Left ventricle myocardium inferior (tissue), 1 donor: ENCODE measurements at places on chromosomes 3 and 15.

- DNase-seq = no peak
Measured at GRCh38 chr15:82058026-82058425, 12.2 kb upstream of the MEX3B start.

- no peak for DNase-seq
Measured at GRCh38 chr3:189361103-189361835, 189.5 kb downstream of the TPRG1 start.

GRCh38 chr15:85616549-85617110 is 178.1 kb downstream of the KLHL25 start:
- DNase-seq = no peak

DNA sequence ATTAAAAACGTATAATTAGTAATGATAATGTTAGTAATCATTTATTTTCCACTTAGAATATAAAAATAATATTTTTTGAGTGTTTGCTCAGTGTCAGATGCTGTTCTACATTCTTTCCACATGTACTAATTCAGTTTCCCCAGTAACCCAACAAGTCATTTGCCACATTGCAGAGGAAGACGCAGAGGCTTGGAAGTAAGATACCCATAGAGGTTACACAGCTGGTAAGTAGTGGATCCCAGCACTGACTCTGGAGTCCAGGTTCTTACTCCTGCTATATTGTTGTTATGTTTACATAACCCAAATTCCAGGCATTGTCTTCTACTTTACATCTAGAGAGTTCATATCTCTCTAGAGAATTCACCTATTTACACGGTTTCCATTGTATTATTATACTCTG is 48.2 kb upstream of the MYO5C start:
- DNase-seq = no peak

GRCh38 chr3:161265916-161266571 is 44.9 kb downstream of the NMD3 start:
- DNase-seq = no peak

DNA sequence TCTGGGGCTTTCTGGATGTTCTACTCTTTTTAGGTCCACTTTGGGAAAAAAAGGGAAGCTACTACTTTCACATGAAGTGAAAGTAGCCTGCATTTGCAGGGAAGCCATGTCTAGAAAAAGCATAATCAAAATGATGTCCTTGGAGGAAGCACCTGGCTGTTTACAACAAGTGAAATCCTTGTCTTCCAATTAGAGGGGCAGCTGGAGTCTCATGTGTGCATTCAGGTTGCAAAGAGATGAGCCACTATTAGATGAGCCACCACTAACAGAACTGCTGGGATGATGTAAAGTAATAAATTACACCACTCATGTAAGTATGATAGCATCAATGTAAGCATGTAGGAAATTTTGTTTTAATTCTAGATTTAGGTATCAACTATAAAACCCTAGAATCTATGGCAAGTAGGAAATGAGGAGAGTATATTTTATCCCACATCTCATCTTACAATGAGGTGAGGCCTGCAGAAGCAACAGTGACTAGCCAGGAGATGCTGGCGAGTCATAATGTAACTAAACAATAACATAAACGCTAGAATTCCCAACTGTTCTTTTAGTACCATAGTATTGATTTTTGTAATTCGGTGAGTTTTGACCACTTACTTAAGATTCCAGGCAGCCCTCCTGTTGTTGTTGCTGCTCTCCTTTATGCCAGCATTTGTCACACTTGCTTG is 75.9 kb downstream of the TMEM108 start:
- no peak for DNase-seq

GRCh38 chr15:64456634-64457108 is 3.7 kb upstream of the ZNF609 start:
- no peak for DNase-seq

DNA sequence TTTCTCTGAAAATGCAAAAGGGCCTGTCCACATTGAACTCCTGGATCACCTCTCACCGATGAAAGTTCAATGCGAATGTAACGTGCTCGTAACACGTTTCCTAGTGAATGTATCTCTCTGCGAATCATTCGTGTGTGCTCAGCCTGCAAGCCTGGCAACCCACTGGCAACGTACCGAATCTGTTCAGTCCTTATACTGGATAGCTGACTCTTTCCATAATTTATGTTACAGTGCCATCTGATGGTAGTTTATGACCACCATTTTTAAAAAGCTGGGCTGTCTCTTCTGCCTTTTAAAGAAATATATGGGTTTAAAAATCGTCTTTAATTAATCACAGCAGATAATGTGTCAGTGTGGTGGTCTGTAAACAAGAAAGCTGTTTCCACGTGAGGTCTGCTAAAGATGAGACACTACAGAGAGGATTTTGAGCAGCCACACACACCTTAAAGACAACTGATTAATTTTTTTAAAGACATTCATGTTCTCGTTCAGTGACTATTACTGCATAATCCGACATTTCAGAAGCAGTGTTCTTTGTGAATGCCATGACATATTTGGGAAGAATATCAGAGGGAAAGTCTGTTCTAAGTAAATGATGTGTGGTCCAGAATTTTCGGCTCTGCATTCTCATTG is 69.4 kb upstream of the FOXP1 start:
- no peak for DNase-seq

DNA sequence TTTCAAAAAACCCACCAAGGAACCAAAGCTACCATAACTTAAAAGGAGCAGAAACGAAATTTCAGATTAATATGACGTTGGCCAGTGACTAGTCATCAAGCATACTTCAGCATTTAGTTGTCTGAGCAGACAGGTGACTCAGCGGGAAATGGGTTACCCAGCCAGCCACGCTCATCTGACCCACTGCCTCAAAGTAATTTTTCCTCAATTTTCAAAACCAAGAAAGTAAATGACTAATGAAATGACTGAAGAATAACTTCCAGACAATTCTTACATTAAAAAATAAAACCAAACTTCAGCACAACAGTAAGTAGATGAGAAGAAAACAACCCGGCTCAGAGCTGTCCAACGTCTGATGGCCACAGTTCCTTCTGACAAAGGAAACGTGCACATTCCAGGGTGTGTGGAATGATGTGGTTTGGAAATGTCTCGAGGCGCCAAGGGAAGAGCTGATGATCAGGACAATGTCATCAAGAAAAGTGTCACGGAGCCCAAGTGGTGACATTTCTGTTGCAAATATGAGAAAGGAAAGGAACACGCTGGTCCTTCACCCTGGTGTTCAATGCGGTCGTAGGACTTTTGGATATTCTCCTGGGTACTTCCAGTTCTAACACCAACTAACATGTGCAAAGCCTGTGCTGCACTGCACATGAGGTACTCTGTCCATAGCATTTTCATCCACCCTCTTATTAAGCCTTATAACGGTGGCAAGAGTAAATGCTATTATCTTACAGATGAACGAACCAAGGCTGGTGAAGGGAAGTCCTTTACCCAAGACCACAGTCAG is 79.1 kb downstream of the FOXP1 start:
- DNase-seq = no peak

GRCh38 chr3:73637042-73637441 is 12.3 kb upstream of the PDZRN3 start:
- DNase-seq = no peak

GRCh38 chr3:115321400-115321805 is 174.3 kb upstream of the ZBTB20 start:
- DNase-seq = no peak

DNA sequence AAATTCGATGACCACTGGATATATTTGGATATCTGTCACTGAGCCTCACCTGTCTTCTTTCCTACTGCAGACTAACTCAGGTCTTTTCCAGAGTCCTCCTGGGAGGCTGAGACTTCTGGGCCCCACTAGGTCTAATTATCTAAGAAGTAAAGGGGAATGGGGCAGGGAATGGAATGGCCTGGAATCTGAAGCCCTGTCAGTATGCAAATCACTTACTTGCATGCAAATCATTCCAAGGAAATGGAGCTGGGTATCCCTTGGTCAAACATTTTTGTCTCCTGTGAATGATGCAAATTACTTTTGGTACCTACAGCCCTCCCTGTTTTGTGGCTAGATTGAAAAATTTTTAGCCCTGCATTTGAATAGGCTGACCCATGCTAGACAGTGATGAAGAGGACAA is 5.3 kb upstream of the SPSB4 start:
- DNase-seq = no peak

GRCh38 chr3:16112910-16113504 is 61.5 kb upstream of the GALNT15 start:
- DNase-seq = no peak

DNA sequence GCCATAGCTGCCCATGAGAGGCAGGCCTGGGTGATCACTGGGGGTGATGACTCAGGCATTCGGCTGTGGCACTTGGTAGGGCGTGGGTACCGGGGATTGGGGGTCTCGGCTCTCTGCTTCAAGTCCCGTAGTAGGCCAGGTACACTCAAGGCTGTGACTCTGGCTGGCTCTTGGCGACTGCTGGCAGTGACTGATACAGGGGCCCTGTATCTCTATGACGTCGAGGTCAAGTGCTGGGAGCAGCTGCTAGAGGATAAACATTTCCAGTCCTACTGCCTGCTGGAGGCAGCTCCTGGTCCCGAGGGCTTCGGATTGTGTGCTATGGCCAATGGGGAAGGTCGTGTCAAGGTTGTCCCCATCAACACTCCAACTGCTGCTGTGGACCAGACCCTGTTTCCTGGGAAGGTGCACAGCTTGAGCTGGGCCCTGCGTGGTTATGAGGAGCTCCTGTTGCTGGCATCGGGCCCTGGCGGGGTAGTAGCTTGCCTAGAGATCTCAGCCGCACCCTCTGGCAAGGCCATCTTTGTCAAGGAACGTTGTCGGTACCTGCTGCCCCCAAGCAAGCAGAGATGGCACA is 5.3 kb downstream of the WDR6 start:
- DNase-seq = no peak

GRCh38 chr15:78727561-78727960 is 83.7 kb downstream of the ADAMTS7 start:
- DNase-seq = no peak

DNA sequence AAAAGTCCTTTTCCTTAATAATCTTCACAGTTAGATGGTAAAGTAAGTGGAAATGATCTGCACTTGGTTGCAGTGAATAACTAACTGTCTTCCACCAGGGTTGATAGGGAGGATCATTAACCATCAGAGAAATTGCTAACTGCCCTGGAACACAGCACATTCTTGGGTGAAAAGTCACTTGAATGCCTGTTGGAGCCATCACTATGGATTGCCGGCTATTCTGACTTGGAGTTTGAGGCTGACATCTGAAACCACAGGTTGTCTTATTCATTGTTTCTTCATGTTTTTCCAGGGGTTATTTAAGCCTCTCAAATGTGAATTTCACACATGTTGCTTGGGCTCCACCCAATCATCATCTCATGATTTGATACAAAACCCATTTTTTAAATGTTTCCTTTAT is 901.4 kb downstream of the MCTP2 start:
- no peak for DNase-seq

- no peak for DNase-seq
Measured at GRCh38 chr3:174355505-174355904, 503.6 kb upstream of the NAALADL2 start.

GRCh38 chr3:51717947-51718346 is 11.1 kb downstream of the GRM2 start:
- DNase-seq = no peak

DNA sequence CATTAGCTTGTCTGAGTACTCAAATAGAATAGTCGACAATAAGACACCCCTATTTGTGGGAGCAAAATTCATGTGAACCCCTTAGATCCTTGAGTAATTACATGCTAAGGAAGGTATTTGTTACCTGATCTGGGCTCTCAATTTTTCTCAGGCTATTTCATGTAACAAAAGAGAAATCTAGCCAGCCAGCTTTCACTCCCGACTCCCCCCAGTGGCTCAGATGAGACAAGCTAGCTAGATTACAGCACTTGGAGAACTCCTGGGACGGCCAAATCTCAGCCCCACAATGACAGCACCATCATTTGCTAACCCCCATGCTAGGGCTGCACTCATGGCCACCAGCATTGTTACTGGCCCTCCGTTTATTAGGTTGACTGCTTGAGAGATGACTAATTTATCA is 41.3 kb downstream of the GLDN start:
- DNase-seq = no peak

GRCh38 chr3:44584646-44585501 is at the start of gene ZNF660:
Gene ZNF660, plus strand, starts transcription at chr3:44584964. Its CDS starts 9,230 bp downstream, at chr3:44594194.
- DNase-seq = peak; percentile 49

DNA sequence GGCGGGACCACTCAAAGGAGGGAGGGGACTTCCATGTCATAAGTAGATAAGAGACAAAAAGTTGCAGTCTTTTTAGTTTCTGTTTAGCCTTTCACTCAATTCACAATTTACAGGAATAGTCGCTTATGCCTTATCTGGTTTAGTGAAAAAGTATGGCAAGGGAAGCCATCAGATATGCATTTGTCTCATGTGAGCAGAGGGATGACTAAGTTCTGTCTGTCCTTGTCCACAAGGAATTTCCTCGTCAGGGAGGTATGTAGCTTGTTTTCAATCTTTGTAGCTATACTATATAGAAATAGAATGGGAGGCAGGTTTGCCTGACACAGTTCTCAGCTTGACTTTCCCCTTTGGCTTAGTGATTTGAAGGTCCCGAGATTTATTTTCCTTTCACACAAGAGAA is 882.8 kb downstream of the NAALADL2 start:
- DNase-seq = no peak

GRCh38 chr15:89778861-89779260 is 2.7 kb downstream of the MESP2 start:
- no peak for DNase-seq

GRCh38 chr3:8741581-8742261 is 8.1 kb downstream of the CAV3 start:
- DNase-seq = no peak

DNA sequence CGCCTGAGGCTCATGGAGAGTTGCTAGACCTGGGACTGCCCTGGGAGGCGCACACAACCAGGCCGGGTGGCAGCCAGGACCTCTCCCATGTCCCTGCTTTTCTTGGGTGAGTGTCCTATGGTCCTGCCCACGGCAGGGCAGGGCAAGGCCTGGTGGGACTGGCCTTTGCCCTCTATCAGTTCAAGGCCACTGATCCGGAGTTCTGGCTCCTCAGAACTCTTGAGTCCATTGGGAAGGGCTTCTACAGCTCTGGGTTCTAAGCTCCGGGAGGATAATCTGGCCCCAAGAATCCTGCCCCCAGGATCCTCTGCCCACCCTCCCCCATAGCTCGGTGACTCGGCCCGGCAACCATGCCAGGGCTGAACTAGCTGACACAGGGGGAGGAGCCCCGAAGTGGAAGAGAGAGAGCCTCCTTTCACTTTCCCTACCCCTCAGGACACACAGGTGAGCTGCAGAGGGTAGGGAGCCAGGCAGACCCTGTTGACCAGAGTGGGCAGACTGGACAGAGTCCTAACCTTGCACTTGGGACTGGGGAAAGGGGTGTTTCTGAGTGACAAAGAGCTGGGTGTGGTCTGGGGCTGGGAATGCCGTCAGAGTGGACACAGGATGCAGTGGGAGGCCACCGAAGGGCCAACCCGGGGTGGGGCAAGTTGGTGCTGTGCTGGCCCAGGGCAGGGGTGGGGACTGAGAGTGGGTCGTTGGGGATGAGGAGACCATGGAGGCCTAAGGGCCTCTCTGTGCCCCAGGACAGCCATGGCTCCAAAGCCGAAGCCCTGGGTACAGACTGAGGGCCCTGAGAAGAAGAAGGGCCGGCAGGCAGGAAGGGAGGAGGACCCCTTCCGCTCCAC is 664 bp downstream of the PARP3 start:
- peak; percentile 54 for DNase-seq

GRCh38 chr15:45162771-45163507 is 24.8 kb downstream of the SHF start:
- peak; percentile 73 for DNase-seq
